ENCODE measurements at places on chromosomes 1 and 21.

DNA sequence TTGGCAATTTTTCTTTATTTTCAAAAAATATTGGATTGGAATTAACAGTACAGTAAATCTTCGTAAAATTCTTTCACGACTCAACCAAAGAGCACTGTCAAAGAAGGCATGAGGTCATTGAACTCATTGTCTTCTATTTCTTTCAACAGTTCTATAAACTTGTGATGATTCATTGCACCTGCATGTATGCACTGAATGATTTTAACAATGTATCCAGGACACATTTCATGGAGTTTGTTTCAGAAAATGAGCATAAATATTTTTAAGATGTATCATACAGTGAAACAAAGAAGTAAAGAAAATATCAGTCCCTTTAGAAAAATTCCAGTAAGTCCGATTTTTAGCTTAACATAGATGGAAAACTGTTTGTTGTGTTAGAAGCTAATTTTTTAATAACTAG lies 33.6 kb upstream of the CD34 start:
- no peak for DNase-seq

DNA sequence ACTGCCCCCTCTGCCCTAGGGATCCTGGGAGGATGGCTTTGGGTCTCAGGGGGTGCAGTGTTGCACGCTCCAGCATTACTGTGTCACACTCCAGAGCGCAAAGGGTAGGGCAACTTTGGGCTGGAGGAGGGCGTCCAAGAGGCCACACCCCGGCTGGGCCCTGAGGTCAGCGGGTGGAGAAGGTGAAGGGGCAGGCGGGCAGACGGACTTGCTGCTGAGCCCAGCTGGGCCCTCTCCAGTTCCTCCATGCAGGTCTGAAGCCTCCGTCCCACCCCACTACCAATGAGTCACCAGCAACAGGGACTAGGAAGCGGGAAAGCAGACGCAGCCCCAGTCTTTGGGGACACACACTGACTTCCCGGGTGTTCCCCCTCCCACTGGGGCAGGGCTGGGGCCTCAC lies 116.0 kb downstream of the CASZ1 start:
- DNase-seq, result no peak

DNA sequence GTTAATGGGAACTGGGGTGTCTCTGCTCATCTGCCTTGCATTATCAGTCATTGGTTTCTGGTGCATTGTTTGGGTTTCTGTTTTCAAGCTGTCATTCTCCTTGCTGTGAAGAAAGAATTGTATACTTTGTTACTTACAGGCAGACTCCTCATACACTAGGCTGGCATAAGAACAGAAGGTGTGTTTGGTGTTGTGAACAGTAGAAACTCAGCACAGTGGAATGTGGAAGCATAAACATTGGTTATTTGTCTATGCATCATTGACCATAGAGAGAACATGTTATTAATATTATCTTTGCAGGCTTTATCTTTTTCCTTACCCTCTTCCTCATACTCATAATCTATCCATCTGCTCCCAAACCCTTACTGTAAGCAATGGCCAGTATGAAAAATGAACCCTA lies 18.2 kb downstream of the C1orf87 start:
- no peak for DNase-seq

DNA sequence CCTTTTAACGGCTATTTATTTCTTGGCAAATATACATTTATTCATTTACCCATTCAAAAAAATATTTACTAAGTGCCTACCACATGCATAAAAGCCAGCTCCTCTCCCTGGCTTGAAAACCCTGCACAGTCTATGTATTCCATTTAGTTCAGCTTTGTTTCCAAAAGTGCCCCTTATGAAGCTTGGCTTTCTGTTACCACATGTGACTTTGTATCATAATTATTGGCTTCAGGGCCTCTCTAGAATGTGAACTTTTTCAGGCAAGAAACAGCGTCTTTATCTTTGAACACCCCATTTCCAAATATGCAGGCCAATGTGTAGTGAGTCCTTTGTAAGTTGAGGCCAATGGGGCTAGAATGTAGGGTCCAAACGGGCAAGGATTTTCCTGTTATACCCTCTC lies 69.4 kb downstream of the CACHD1 start:
- no peak for DNase-seq

GRCh38 chr1:59295618-59296017 lies 1.3 kb upstream of the FGGY start:
- DNase-seq, result no peak

DNA sequence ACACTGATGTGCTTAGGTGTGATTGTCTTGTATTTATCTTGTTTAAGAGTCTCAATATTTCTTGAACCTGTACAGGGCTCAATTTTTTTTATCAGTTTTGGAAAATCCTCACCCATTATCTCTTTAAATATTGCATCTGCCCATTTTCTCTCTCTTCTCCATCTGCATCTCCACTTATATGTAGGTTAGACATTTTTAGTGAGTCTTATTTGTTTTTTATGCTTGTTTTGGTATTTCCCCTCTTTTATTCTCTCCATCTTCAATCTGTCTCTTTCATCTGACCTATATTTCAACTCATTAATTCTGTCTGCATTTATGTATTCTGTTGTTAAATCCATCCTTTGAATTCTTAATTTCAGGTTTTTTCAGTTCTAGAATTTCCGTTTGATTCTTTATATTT lies 32.9 kb upstream of the SHCBP1L start:
- no peak for DNase-seq

- DNase-seq, result no peak
Observed at GRCh38 chr1:17717594-17718535, 37.3 kb upstream of the ACTL8 start.

DNA sequence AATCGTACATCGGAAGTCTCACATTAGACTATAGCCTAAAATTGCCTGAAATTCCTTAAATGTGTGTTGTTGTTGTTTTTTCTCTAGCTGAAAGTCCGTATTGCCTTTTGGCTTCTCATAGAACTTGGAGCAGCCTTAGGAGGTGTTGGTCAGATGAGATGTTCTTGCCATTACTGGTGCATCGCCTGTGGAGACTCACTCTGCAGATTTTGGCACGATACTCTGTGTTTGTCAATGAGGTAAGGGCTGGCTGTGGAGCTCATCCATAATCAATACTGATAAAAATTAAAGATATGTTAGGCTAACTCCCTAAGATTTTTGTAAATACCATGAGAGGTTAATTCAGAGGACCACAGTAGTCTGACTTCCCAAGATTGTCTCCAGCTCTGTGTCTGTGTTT lies 28.9 kb downstream of the AGT start:
- no peak for DNase-seq

DNA sequence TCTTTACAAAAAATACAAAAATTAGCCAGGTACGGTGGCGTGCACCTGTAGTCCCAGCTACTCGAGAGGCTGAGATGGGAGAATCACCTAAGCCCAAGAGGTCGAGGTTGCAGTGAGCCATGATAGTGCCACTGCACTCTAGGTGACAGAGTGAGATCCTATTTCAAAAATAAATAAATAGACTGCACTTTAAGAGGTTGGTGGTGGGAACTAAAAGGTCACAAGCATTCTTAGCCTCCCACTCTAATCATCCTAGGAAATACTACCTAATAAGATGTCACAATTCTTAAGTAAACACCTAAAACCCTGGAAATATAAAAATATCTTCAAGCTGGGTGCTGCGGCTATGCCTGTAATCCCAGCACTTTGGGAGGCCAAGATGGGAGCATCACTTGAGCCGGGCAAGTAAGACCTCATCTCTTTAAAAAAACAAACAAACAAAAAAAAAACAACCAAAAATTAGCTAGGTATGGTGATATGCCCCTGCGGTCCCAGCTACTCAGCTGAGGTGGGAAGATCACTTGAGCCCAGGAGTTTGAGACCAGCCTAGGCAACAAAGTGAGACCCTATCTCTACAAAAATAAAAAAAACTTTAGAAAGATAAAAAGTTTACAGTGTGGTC lies 4.1 kb downstream of the DCAF8 start:
- no peak for DNase-seq

- no peak for DNase-seq
Observed at GRCh38 chr1:220045356-220046051, 801 bp downstream of the EPRS1 start.

- no peak for DNase-seq
Observed at GRCh38 chr21:46357335-46357604, 33.3 kb downstream of the PCNT start.

GRCh38 chr1:207920444-207921021 lies 9.6 kb upstream of the CD34 start:
- no peak for DNase-seq

- DNase-seq, result no peak
Observed at GRCh38 chr21:43370888-43371570, 55.9 kb downstream of the SIK1 start.

- DNase-seq, result no peak
Observed at GRCh38 chr1:186532466-186532865, 71.6 kb upstream of the PDC start.

GRCh38 chr1:24875257-24875656 lies 54.8 kb downstream of the RUNX3 start:
- DNase-seq, result no peak

DNA sequence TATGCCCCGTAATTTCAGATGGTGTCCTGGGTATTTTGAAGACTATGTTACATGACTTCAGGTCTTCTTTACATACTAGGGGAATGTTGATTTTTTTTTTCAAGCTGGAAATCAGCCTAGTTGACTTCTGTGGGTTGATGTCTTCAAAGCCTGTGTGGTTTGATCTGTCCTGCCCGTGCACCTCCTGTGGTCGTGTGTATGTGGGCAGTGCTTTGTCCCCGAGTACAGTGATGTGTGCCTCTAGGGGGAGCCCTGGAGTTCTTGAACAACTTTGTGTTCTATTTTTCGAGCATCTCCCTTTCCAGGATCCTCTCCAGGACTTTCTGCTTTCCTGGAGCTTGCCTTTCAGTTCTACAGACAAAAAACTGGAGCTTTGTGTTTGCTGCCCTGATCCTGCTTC lies 28.9 kb downstream of the OBSCN start:
- DNase-seq, result no peak

DNA sequence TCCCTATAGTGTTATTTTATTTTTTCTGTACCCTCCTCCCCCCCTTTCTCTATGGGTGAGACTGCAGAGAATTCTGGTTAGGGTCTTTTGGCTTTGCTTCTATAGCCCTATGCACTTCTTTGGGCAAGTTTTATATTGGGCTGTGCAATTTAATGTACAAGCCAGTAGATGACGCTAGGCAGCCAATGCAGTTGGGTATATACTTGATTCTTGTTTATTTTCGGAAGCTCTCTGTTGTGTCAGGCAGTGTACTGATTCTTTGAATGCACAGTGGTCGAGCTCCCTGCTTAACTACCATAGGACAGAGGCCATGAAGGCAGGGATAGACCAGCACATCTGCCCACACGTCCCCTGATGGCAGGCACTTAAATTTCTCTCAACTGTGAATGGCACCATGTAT lies 34.1 kb upstream of the GPR52 start:
- no peak for DNase-seq

DNA sequence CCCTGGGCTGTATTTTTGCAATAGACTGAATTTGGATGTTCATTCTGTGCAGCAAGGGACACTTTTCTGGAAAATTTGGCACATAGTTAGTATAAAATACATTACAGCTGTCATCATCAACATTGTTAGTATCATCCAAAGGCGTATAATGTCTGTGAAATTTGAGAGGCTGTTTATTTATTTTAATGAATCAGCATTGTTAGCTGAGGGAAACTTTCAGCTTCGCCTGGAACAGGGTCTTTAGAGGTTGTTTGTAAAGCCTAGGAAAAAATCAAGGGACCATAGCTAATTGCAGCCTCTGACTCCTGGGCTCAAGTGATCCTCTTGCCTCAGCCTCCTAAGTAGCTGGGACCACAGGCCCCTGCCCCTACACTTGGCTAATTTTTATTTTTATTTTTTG lies 106.8 kb upstream of the USP24 start:
- DNase-seq, result no peak

DNA sequence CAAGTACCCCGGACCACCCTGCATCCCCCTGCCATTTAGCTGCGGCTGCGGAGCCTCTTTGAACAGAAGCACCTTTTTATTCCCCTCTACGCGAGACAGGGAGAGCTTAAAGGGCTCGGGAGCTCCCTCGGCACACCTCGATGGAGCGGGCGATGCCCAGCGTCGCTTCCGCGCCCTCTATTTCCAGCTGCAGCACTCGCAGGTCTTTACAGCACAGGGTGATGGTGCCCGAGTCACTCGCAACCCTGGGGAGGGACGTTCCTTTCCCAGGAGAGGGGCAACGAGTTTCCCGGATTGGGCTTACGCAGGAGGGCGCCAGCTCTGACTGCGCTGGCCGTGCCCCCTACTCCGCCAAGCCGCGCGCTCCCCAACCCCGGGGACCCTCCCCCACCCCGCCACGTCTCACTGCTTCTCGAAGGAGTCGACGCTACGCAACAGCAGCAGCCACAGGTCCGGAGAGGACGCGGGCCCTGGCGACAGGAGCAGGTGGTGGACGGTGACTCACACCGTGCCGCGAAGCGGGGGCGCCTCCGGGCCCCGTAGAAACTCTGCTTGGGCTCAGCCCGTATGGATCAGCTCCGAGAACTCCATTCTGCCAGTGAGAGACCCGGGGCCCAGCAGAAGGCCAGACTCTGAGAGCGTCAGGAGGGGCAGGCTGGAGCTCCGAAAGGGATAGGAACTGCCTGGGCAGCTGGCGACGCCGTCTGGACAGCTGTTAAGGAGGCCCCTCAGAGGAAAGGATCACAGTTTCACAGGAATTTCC lies 5.8 kb upstream of the FAM167B start:
- DNase-seq, result no peak

DNA sequence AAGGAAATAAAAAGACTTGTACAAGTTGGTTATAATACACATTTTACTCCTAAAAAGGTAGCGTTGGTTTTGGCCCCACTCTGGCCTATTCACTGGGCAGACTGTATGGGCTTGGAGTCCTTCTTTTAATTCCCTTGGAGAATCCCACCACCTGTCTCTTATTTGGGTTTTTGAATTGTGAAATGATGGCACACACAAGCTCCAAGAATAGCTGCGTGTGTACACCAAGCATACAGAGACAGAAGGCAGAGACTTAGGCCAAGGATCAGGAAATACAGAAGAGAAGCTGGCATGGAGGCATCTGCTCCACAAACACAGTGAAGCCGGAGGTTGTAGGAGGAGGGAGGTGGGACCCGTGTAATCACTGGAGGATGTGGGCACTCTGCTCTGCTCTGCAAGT lies 29.1 kb downstream of the DDR2 start:
- no peak for DNase-seq

- no peak for DNase-seq
Observed at GRCh38 chr1:52506349-52506748, 46.5 kb downstream of the TUT4 start.

- DNase-seq, result no peak
Observed at GRCh38 chr1:171250263-171250662, 2.0 kb downstream of the FMO1 start.

Data from GM12864 (cell line).